ENCODE measurements at places on chromosomes 6 and 20.

GRCh38 chr6:12973386-12973785, 256.8 kb downstream of the PHACTR1 start:
- no peak for DNase-seq

DNA sequence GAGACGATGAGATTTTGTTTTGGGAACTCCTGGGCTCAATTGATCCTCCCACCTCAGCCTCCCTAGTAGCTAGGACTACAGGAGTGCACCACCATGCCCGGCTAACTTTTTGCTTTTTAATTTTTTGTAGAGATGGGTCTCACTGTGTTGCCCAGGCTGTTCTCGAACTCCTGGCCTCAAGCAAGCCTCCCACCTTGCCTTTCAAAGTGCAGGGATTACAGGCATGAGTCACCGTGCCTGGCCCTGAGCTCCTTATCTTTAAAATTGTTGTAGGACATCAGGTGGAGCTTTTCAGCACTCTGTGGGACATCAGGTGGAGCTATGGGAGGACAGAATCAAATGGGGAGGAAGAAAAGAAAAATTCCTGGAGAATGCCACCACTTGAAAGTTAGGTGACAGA, 12.7 kb downstream of the ACTR5 start:
- DNase-seq = no peak

DNA sequence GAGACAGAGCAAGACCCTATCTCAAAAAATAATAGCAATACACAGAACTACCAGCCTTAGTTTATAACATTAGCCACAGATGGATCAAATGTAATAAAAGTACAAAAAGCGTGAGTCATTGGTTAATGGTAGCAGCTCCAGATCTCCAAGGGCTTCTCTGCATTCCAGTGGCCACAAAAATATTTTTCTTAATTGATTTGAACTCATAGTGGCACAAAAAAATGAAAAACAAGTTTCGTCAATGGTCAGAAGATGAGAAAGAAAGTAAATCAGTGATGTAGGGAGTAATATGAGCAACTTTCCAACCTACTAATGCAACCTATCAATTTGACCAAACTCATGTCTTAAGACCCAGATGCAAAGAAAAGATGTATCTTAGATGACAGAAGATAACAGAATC, 79.6 kb downstream of the CEP57L1 start:
- no peak for DNase-seq

GRCh38 chr20:35903843-35904242, 50.5 kb downstream of the SCAND1 start:
- DNase-seq = no peak

- no peak for DNase-seq
Measured at GRCh38 chr20:15699431-15700146, 873.7 kb downstream of the KIF16B start.

- DNase-seq = no peak
Measured at GRCh38 chr6:169510871-169511270, 191.0 kb downstream of the WDR27 start.

- no peak for DNase-seq
Measured at GRCh38 chr6:54132587-54132986, 21.3 kb downstream of the MLIP start.

DNA sequence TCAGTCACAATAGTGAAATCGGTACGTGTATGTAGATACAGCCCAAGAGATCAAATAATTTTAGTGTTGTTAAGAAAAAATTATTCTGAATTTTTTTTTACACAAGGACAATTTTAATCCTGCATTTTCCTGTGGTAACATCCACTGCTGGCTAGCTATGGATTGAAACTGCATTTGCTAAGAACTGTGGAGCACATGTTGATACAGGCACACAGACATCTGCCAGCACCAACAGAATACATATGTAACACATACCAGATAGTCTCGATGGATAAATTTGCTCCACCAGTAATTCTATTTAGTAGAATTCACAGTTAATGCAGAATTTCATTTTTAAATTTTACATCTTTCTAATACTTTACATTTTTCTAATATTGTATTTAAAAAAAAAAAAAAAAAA, 2.2 kb downstream of the ASIP start:
- DNase-seq = no peak

DNA sequence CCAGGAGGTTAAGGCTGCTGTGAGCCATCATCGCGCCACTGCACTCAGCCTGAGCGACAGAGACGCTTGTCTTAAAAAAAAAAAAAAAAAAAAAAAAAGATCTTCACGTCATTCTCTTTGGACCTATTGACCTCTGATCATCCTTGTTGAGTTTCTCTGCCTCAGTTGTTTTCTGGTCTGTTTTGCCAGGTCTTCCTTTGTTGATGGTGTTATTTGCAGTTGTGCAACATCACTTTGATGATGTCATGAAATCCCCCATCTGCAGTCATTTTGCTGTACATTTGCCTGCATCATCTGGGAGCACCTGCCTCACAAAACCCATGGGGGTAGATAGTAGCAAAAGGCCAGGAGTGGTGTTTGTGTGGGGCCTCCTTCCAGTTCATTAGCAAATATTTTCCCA, 39.2 kb upstream of the CHMP4B start:
- no peak for DNase-seq

GRCh38 chr6:137816133-137816579, 50.9 kb upstream of the TNFAIP3 start:
- no peak for DNase-seq

GRCh38 chr20:22728146-22728745, 143.9 kb upstream of the FOXA2 start:
- no peak for DNase-seq
